ENCODE measurements at places on chromosomes 7 and 10.

- no peak for DNase-seq
Observed at GRCh38 chr7:19665399-19666008, 43.3 kb downstream of the POLR1F start.

DNA sequence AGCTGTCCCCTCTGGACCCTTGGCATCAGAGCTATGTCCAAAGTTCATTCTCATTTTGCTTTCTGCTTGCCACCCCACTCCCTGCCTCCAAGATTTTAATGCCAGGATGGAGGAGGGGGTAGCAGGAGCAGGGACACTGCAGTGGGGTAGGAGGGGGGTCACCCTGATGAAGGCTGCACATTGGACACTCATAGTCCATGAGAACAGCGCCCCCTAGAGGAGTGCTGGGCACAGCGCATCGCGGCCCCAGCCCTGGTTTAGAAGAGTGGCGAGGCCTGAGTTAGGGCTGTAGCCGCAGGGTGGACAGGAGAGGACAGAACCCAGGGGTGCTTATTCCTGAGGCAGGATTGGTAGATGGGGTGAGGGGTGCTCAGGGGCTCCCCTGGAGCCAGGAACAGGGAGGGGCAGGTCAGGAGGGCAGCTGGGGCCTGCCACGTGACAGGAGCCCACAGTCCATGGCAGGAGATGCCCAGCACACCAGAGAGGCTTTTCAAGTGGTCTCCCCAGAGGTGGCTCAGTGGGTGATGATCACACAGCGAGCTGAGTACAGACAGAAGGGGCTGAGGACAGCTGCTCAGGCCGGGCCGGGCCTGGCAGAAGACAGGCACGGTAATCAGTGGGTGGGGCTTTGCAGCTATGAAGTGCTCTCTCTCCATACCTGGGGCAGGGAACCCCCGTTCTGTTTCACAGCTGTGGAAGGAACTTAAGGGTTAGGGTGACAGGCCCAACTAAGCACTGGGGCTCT lies 71.4 kb downstream of the NEURL1 start:
- DNase-seq = no peak

DNA sequence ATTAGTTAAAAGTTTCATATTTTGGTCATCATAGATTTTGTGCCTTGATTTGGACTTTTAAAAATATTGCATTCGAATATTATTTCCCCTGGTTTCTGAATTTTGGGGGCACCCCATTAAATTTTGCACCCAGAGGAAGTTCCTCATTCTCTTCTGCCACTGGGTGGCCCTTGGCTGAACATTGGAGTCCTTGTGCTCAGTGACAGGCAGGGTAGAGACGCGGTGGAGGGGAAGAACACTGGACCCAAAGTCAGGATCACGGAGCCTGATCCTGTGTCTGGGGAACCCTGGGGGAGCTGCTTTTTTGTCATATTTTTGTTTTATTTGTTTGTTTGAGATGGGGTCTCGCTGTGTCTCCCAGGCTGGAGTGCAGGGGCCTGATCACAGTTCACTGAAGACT lies 74.7 kb downstream of the MKI67 start:
- no peak for DNase-seq

GRCh38 chr7:101942603-101943210 lies 125.3 kb downstream of the CUX1 start:
- no peak for DNase-seq

- no peak for DNase-seq
Observed at GRCh38 chr7:36881233-36881874, 157.1 kb upstream of the AOAH start.

DNA sequence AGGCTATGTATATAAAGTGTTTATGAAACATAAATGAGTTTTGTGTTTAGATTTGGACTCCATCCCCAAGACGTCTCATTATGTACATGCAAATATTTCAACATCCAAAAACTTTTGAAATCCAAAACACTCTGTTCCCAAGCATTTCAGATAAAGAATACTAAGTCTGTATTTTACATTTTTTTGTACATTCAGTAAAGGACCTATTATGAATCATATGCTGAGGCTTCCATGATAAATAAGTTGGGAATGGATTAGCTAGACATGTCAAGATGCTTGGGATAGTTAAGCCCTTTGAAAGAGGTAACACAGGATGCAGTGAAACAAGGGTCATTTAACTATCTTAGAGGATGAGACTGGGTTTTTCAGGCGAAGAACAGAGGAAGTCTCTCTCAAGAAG lies 262.9 kb downstream of the SNX13 start:
- DNase-seq = no peak

DNA sequence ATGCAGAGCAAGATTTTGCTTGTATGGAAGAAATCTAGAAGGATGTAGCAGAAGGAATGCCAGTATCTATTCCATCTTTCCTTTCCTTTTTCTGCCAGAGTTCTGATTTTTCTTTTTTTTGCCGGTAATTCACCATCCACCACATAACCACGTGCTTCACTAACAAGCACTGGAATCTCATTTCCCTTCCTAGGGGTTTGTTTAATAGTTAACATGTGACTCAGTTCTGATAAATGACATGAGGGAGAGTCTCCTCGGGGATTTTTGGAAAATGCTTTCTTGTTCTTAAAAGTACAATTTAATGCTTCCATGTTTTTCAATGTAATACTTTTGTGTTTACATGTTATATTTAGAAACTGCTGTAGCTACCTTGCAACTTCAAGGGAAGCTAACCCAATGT lies 590.2 kb downstream of the SH2D4B start:
- no peak for DNase-seq

- DNase-seq = no peak
Observed at GRCh38 chr10:97230146-97230545, 44.4 kb upstream of the SLIT1 start.

DNA sequence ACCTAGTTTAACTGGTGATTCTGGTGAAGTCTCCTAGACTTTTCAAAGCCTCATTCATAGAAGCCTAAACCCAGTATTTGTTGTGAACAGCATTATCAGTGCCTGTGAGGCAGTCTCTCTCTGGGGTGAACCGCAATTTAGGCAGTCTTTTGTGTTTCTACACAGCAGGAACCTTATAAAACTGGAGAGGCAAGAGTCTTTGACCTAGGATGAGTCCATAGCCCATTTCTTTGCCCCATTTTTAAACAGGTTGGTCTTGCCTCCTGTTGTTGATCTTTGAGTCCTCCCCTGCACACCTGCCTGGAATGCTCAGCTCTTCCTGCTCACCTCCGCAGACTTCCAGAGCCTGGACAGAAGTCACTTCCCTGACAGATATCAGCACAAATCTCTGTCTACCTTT lies 51.2 kb upstream of the NRP1 start:
- DNase-seq = no peak

GRCh38 chr7:97270280-97270679 lies 152.8 kb downstream of the SDHAF3 start:
- DNase-seq = no peak

GRCh38 chr7:74338366-74339108 lies 49.3 kb downstream of the CLIP2 start:
- no peak for DNase-seq

GRCh38 chr7:7156663-7157062 lies 25.7 kb upstream of the C1GALT1 start:
- DNase-seq = no peak

DNA sequence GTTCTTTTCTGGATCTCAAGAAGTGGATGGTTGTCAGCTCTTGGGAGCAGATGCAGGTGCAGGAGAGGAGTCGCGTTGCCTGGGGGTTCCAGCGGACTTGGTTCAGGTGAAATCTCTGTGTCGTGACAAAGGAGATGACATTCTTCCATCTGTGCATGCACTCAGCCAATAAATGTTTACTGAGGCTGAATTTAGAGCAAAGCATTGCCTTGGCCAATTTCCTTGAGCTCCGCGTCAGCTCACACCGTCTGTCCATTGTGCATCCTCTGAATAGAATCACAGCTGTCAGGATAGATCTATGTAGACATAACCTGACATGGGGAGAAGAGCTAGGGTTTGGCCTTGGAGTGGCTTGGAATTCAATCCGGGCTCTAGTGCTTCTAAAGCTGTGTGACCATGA lies 343.7 kb downstream of the GLRX3 start:
- DNase-seq = no peak

- DNase-seq = no peak
Observed at GRCh38 chr7:148753224-148753623, 54.5 kb downstream of the CUL1 start.

Data from bone marrow (tissue), 2 donors.